Bone marrow (tissue), 2 donors: ENCODE measurements at places on chromosomes 2 and 18.

- DNase-seq: no peak
These were observed 3.2 kb upstream of the GPR35 start for GRCh38 chr2:240622060-240622411.

DNA sequence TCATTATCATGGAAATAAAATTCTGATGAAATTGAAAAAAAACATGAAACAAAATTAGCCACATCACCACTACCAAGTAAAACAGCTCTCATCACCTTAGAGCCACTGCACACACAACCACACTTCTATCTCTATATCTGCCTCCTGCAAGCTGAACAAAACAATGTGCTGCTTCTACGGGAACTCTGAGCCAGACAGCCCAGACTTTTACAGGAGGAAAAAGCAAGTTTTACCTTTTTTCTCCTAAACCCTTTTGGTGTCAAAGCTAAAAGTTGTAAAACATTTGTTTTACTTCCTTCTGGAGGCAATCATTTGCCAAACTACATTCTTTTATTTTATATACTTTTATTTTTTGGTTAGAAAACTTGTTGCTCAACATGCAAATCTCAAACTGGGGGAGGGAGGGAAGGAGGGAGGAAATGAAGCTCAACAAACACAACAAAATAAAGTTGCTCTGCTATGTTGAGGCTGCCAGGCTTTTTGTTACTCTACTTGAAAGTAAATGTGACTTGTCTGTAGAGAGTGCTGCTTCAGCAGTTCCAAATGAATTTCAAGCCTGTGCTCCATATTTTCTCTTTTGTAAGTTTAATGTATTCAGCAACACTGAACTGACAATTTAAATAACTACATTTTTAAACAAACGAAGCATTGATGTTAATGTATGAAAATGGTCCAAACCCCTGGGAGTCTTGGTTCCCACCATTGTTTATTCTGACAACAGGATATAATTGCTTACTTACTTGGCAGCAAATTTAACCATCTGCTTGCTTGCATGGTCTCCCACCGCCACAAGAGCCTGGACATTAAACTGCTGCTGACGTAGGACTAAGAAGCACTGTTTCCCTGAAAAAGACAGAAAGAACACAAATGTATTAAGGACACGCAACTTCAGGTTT lies 24.5 kb downstream of the DARS1 start:
- DNase-seq: no peak

GRCh38 chr2:238504181-238504931 lies 77.6 kb downstream of the ASB1 start:
- no peak for DNase-seq

DNA sequence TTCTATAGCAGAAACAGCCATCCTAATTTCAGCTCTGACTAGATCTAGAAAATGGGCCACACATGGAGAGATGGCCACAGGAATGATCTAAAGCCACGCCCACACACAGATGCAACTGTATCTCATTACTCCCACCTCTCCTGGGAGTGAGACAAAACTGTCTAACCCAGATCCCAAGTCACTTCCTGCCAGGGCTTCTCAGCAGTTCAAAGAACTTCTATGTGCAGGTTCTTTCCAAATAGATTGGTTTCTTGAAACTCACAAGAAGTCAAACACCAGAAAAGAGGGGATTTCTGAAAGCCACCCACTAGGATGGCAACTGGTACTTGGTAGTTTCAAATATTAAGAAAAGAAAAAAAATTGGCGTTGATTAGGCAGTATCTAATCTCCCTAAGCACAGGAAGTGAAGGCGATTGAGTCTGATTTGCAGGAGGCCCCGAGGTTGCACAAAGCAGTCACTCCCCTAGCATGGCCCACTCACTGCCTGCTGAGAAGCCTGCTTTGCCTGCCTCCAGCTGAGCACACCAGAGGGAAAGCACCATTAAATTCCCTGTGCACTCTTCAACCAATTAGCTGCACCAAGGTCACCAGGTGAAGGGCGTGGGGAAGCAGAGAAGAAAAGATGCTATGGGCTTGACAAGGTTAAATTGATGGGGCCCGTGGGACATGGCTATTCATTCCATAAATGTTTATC lies 51.1 kb downstream of the PAPOLG start:
- DNase-seq: no peak

DNA sequence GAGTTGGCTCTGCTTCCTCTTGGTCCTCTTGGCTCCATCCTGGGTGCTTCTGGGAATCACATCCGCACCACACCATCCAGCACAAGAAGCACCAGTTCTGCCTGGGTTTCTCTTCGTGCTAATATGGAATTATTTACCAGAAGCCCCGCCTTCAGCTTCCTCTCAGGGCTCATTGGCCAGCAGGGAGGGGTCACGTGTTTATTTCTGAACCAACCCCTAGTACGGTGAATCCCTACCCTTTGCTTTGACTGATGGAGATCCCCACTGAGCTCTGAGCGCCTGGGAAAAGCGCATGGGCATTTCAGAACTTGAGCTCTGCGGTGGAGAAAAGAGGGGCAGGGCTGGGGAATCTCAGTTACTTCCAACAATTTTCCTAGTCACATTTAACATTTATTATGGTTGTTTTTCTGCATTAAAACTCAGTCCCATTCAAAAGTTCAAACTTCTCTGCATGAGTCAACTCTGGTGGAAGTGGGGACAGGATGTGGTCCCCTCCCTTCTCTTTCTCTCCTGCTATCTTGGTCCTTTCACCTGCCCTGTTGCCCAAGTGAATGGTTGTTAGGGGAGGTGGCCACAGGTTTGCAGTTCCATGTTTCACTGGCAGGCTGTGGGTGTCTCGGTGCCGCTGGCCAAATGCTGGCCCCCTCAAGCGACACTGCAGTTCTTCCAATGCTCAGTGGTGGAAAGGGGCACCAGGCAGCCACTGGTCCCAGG lies 76.4 kb upstream of the TTC39C start:
- no peak for DNase-seq

DNA sequence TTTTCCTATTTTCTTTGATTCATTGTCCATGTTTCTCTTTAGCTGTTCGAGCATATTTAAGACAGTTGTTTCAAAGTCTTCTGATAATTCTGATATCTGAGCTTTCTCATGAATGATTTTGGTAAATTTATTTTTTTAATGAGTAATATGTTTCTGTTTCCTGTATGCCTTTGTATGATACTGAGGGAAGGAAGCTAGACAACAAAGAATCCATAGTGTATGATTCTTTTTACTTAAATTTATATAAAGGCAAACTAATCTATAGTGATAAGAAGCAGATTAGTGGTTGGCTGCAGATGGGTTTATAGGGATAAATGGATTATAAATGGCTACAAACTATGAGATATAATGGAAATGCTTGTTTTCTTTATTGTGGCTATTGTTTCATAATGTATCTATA lies 352.7 kb upstream of the CDH2 start:
- DNase-seq: no peak
